Frontal cortex (tissue), 4 donors: ENCODE measurements at places on chromosomes 1 and 21. TPM values are rescaled to one million over a fixed set of nuclear protein-coding genes. Genes with fewer than 3 reads are reported as not detected.

DNA sequence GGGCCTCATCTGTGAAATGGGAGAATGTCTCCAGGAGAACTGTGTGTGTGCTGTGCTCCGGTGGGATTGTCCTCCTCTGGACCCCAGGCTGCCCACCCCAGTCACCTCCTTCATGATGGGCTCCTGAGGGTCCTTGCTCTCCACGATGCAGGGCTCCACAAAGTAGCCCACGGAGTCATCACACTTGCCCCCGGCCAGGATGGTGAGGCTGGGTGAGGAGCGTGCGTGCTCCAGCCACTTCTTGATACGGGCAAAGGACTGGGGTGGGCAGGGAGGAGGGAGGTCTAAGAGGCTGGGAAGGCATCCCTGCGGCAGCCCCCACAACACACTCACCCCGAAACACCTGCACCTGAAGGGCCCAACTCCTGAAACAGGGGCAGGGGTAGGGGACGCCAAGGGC lies 16.8 kb upstream of the TAS1R2 start:
- no peak for DNase-seq

DNA sequence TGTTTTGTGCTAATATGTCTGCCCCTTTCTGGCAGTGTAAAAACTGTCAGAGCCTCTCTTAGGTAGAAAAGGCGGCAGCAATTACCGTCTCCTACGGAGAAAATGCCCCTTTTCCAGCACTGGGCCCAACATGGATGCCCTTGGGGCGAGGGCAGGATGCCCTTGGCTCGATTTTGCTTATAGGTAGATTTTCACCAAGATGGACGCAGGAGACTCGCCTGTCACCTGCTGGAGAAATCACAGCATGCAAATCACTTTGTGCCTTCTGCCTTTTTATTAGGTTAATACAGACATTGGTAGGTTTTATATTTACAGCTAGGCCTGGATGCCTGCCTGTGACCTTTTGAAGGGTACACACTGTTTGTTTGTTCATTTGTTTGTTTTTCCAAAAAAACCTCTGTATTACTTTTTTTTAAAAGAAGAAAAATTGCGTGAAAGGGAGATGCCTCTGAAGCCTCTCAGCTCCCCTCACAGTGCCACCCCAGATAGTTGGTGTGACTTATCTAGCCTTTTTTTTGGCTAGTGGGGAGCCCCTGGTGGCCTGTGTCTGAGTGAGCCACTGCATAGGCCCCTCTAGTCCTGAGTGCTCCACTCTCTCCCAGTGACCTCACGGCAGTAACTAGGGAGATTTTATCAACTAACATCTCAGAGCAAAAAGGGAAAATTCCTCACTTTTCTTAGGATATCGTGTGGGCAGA lies 2.5 kb downstream of the ATP1B1 start:
- no peak for DNase-seq

DNA sequence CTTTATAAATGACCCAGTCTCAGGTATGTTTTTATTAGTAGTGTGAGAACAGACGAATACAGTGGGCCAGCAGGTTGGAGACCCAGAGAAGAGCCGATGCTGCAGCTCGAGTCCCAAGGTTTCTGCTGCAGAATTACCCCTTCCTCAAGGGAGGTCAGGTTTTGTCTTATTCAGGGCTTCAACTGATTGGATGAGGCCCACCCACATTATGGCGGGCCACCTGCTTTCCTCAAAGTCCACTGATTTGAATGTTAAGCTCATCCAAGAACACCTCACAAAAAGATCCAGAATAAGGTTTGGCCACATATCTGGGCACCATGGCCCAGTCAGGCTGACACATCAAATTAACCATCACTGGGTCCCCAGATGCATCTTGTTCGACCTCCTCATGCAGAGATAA lies 40.9 kb downstream of the FBXO2 start:
- no peak for DNase-seq

DNA sequence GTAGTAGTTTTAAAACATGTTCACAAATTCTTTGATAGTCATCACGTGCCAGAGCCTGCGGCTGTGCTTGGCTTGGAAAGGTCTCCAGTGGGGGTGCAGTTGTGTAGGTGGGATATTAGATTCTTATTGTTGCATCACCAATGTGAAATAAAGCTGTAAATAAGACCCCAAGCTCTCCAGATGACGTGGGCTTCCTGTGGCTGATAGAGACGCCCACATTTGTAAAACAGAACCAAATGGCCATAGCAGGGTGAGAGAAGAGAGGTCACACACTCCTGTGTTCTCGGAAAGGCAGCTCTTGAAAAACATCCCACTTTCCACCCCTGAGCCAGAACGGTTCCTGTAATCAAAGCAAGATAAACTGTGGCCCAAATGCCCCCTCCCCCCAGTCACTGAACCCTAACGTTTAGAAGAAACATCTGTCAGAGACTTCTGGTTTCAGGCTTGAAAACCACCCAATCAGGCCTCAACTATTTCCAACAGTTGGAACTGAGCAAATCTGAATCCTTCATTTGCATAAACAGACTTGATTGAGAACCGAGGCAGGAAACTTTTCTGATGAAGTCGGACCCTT lies 6.6 kb upstream of the NTPCR start:
- DNase-seq: no peak

DNA sequence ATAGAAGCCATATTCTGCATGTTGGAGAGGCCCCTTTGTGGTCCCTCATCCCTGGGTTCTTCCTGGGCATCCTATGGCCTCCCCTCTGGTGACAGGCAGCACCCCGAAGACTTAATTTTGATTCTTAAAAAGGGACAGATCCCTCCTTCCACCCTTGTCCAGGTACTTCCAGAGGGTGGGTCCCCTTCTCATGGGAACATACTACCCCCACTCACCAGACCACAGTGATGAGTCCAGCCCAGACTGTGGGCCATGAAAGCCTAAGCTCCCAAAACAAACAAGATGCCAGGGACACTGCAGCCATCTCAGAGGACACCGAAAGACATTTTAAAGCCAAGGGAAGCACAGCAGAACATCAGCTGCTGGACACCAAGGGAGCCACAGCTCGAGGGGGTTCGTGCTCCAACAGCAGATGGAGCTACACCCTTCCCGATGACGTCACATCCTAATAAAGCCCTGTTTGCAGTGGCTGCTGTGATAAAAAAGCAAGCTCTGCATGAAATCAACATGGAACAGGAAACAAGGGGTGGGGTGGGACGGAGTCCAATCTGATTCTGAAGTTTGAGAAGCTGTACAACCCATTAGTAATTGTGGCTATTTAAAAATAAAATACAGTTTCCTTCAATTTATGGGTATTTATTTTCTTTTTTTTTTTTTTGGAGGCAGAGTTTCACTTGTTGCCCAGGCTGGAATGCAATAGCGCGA lies 32.4 kb downstream of the GNB1 start:
- peak; percentile 78 for DNase-seq

DNA sequence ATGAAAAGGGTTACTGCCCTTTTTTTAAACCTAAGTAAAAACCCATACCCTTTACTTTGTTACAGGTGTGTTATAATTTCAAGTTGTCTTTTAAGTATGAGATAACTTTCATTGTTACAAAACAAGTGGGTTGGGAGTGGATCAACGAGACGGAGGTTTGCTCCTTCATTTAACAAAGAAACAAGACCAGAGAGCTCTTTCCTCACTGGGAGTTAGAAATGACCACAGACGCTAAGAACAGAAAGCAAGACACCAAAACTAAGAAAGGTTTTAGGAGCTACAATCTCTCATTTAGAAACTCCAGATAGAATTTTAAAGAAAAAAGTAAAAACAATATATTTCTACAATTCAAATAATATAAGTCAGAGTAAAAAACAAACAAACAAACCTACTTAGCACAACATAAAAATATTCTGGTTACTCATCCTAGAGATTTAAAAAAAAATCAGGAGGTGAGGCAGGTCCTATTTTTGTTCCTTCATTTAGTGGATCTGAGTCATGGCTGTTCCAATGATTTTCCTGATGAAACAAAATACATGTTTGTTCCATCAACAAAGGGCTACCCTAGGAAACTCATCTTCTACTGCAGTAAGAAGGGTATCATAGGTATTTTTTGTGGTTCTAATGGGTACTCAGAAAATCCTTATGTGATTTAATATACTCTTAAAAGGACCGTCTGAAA lies 33.0 kb downstream of the APP start:
- no peak for DNase-seq

DNA sequence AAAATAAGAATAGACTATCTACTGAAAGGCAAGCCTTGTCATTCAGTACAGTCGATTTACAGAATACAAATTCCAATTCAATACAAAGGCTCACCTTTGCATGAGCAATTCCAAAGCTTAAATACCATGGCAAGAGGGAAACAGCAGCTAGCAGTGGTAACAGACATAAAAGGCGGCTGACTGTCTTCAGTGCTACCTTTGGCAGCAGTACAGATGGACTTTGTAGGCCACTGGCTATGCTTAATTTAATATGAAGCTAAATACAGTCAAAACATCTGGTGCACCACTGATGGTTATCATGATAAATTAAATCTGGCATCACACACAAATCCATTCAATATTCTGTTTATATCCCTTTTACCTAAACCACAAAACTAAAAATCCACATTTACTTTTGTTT lies 62.4 kb downstream of the RERE start:
- DNase-seq: no peak

DNA sequence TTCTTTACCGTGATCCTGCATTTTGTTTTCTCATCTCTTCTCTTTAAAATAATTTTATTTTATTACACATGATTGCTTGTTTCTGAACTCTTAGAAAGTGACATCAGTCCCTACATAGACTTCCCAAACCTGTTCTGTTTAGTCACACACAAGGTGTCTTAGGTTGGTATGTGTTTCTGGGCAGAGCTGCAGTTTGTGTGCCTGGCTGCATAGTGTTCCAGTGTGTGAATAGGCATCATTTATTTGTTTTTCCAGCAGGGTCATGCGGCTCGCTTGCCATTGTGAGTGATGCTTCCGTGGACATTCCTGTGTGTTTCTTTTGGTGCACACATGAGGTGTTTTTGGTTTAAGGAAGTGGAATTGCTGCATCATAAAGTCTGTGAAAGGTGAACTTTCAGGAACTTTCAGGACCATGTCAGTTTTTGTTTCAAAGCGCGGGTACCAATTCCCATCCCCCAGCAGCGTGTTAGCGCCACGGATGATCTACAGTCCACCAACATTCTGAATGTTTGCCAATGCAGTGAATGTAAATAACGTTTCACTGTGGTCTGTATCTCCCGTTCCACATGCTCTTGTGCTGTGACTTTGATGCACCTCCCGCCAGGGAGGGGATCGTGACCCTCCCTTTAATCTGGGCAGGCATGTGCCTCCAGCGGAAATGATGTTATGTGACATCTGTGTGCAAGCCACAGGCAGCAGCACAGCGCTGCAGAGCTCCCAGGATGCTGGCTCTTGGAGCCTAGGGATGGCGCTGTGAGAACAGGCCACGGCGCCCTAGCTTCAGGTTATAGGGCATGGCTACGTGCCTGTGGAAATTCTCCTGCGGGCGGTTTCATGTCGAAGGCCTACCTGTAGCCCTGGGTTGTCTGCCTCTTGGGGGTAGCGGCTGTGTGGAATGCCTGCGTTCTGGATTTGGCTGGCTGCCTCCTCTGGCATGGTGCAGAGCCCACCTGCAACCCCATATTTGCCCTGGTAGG lies 144.6 kb upstream of the COL6A1 start:
- no peak for DNase-seq

DNA sequence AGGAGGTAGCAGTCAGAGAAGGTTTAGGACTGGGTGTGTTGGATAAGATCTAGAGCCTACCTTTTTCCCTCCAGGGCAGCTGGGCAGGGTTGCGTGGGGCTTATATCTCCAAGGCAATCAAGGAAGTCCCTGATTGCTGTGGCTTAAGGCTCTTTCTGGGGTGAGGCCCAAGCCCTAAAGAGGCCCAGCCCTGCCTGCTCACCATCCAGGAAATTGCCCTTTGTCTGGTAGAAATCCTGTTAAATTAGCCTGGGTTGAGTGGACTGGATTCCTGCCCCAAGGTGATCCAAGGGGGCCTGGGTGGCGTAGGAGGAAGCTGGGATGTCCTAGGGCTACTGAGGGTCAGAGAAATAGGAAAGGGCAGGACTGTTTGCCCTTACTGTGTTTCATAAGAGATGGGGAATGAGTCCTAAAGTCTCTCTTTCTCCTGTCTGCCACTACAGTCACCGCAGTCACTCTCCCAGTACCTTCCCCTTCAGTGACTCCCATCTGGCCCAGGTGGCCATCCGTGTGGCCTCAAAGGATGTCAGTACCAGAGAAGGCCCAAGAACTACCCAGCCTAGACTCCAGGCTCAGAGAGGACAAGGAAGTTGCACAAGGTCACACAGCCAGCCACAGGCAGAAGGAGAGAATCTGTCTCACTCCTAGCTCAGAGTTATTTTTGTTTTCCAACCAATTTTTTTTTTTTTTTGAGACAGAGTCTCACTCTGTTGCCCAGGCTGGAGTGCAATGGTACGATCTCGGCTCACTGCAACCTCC lies 25.8 kb downstream of the MFSD2A start:
- DNase-seq: no peak

- DNase-seq: peak; percentile 100
Observed at GRCh38 chr1:1115786-1116700, at the start of gene C1orf159. Gene C1orf159, minus strand, starts transcription at chr1:1116089. Its CDS starts 24,546 bp downstream, at chr1:1091543.

GRCh38 chr1:47432071-47433036 lies 5.5 kb upstream of the FOXD2 start:
- no peak for DNase-seq

- DNase-seq: no peak
Observed at GRCh38 chr1:8023287-8023994, 2.7 kb downstream of the ERRFI1 start.

DNA sequence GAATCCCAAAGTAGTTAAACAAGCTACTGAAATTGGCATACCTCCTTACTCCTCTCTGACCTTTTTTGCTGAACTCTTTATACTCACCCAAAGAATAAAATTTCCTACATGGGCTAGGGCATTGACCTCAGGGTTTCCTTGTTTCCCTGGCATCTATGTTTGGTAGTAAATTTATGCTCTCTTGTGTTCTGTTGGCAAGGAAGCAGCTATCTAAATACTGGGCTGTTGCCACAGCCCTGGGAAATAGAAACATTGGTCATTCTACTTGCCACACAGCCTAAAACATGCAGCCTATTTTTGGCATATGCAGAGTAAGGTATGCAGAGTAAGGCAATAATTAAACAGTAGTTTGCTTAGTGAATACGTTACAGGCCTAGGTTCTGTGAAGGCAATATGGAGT lies 351.4 kb downstream of the HLX start:
- no peak for DNase-seq

- DNase-seq: no peak
Observed at GRCh38 chr1:40414331-40414730, 35.9 kb upstream of the ZFP69B start.

DNA sequence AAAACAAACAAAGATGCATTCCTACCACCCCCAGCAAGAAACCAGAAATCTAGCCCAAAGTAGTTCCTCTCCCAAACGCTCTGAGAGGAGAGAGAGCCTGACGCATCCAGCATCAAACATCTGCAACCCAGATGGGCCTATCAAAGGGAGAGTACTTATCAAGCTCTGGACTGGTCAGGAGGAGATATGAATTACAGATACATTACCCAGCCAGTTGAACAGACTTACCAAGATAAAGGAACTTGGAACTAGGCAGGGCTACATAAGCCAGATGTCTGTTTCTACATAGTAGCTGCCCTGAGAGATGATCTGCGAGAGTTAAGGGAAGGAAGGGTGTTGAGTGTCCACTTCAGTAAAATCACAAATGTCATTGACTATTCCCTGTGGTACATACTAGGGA lies 138.4 kb downstream of the PAPPA2 start:
- DNase-seq: no peak

ZNF593OS gene
- not detected for total RNA-seq

PLA2G2F gene
- not detected for total RNA-seq

RNF223 gene
- not detected for total RNA-seq
